Hepatic stellate cell (primary cell): ENCODE measurements at places on chromosomes 3 and 15.
A peak's percentile ranks its signal among the peaks of the same experiment; 100 is the strongest.

GRCh38 chr3:90032980-90033641 is 925.7 kb downstream of the EPHA3 start:
- DNase-seq: no peak

- DNase-seq: peak; percentile 59
Measured at GRCh38 chr15:40328176-40328575, 4.7 kb downstream of the INAFM2 start.

- DNase-seq: no peak
Measured at GRCh38 chr3:132756108-132756650, 34.0 kb upstream of the NPHP3 start.

DNA sequence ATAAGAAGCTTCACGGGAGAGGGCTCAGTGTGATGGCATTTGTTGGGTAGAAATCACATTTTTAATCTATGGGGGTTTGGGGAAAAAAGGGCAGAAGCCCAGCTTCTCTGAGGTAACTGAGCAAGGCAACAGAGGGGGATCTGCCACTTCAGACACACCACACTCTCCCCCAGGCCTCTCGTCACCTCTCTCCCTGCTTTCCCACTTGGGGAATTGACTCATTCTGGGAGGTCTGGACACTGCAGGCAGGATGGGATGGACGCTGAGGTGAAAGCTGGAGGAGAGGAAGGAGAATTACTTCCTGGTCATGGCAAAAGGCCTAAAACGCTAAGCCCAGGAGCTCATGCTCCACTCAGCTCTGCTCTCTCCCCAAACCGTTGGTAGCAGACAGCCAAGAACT is 33.2 kb downstream of the MYO5C start:
- no peak for DNase-seq

GRCh38 chr15:59953392-59953883 is 50.7 kb upstream of the FOXB1 start:
- DNase-seq: no peak

DNA sequence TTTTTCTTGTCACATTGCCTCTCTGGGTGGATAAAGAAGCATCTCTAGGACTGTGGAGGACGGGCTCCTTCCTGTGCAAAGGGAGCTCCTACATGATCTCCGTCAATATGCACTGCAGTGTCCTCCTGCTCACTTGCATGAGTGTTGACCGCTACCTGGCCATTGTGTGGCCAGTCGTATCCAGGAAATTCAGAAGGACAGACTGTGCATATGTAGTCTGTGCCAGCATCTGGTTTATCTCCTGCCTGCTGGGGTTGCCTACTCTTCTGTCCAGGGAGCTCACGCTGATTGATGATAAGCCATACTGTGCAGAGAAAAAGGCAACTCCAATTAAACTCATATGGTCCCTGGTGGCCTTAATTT is 478 bp downstream of the GPR15 start:
- DNase-seq: no peak

DNA sequence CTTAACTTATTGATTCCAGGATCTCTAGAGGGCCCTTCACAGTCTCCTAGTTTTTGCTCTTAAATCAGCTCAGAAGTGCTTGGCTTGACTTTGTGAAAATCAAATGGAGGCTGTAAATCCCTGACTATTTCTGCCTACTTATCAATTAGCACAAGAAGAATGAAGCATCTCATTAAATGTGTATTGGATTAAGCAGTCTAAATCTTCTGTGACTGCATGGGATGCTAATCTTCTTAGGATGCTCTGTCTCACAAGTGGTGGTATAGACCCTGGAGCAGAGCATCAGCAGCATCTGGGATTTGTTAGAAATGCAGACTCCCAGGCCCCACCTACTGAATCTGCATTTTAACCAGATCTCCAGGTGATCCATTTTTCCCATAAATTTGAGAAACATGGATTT is 488.7 kb downstream of the AGBL1 start:
- DNase-seq: no peak

DNA sequence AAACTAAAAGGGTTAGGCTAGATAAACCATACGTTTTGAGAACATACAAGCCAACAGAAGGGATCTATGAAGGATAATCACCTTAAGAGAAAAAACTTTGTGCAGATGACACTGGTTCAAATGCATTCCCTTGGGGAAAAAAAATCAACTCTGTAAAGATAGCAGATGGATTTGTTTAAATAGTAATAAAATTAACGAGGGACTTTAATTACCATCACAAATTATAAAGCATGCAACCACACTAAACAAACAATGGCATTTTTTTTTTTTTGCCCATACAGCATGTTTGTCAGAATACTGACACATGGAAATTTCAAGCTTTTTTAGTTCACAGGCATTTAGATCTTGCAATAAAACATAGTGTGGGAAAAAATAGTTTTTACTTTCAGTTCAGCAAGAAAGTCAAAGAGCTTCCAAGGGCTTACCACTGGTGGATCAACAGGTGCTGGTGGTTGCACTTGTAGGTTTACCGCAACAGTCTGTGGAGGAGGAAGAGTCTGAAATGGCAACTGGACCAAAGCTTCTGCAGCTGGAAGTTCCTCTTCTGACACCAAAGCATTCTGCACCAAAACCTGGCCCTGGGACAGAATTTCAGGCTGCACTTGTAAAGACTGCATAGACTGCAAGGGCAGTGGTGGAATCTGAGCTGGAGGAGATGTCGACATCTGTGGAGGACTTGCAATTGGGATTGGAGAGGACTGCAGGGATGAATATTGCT is 53.1 kb downstream of the PHC3 start:
- DNase-seq: no peak

GRCh38 chr3:72123908-72124441 is 339.0 kb upstream of the PROK2 start:
- DNase-seq: no peak

DNA sequence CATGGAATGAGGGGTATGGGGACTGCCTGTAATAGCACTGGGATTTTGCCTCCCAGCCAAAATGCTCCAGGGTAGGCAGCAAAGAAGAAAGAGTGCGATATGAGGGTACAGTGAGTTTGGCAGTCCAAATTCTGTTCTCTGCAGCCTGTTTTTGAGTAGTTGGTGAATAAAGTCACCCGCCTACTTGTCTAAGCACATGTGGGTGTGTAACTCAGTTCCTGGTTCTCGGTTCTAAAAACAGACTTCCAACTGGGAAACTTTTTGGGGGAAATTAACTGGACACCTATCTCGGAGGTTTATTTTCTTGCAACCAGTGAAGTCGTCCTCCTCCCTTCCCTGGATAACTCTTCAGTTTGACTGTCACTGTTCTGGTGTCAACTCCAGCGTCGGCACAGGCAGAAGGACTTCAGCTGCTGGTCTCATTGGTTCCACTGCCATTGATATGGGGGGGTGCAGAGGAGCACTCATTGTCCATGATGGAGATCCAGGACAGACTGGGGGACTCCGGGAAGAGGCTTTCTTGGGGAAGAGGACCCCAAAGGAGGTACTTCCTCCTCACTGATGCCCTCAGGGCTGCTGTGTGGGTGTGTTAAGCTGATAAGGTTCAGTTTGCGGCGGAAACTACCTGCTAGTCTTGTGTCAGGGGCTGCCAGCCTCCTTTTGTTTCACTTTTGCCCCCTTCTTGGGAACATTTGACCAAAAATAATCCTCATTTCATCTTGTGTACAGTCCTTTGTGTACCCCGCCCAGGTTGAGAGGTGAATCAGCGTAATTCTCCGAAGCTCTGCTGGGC is 13.2 kb downstream of the GHRL start:
- no peak for DNase-seq

DNA sequence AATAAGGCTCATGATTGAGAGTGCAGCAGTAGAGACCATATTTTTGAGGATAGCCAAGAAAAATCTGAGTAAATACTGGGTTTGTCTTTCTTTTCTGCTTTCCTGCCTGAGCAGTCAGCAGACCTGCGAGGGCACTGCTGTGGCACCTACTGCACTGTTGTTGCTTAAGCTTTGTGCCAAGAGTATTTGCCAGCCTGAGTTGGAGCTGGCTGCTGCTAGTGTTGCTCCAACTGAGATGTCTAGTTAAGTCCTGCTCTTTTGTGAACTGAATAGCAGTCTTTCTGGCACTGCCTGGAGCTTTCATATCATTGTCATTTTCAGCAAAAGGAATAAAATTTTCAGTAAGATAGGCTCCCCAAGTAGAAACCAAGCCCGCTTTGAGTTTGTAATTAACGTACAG is 214.5 kb upstream of the P2RY1 start:
- DNase-seq: no peak

DNA sequence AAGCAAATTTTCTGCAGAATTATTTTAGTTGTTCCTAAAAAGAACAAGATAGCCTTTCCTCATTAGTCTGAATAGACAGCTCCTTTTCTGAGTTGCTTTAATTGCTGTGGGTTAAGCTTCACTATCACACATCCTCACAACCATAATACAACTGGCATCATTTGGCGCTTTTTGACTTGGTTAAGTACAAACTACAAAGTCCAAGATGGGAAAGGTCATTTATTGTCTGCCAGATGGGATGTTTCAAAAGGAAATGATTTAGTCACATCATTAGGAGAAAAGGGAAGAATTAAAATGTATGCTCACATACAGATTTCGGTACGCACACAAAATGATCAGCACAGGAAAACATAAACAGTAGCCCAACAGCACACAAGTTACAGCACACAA is 329.1 kb downstream of the RORA start:
- no peak for DNase-seq

- DNase-seq: no peak
Measured at GRCh38 chr3:116052602-116053001, 392.7 kb downstream of the LSAMP start.

DNA sequence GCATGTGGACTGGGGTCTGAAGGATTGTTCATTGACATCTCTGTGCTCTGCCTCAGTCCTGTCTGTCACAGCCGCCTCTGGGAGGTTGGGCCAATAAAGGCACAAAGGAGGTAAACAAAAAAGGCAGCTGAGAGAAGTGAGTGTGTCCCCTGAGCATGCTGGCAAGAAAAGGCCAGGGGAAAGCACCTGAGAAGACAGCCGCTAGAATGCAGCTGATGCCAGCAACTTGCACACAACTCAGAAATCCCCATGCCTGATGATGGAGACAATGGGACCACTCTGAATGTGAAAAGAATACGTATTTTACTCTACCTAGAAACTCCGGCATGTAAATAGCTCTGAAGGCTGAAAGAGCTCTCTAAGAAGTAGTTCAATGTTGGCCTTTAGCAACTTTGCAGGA is 118.7 kb downstream of the KCNH8 start:
- no peak for DNase-seq

DNA sequence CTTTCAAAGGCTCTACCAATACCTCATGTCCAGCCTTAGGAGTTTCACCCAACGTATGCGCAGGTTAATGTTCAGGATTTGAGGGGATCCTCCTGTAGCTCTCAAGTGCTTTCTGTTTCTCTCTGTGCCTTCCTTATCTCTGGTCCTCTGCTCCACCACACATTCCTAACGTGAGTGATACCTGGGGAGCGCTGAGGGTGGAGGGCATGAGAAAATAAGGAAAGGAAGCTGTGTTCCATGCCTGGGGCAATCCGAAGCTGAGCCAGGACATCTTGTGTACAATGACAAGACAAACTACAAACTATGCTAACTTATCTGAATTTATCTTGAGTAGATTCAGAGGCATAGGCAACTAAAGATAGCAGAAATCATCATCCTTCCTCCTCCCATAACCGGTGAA is 136.4 kb downstream of the SST start:
- DNase-seq: no peak

- no peak for DNase-seq
Measured at GRCh38 chr3:53188720-53189119, 27.7 kb downstream of the PRKCD start.

DNA sequence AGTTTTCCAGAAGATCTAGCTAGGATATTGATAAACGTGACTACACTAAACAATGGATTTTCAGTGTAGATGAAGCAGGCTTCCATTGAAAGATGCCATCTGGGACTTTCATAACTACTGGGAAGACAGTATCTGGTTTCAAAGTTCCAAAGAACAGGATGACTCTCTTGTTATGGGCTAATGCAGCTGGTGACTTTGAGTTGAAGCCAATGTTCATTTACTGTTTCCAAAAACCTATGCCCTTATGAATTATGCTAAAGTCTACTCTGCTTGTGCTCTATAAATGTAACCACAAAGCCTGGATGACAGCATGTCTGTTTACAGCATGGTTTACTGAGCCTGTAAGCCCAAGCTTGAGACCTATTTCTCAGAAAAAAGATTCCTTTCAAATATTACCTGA is 245.4 kb downstream of the GBE1 start:
- DNase-seq: no peak

GRCh38 chr3:177286034-177286433 is 88.8 kb upstream of the TBL1XR1 start:
- DNase-seq: no peak

- DNase-seq: no peak
Measured at GRCh38 chr3:179045719-179046402, 25.7 kb downstream of the ZMAT3 start.

GRCh38 chr3:175007306-175007705 is 148.2 kb downstream of the NAALADL2 start:
- DNase-seq: no peak
